T-helper 22 cell (primary cell): ENCODE measurements at places on chromosomes 7 and 10.

- no peak for DNase-seq
Measured at GRCh38 chr7:130123501-130123900, 53.2 kb downstream of the KLHDC10 start.

DNA sequence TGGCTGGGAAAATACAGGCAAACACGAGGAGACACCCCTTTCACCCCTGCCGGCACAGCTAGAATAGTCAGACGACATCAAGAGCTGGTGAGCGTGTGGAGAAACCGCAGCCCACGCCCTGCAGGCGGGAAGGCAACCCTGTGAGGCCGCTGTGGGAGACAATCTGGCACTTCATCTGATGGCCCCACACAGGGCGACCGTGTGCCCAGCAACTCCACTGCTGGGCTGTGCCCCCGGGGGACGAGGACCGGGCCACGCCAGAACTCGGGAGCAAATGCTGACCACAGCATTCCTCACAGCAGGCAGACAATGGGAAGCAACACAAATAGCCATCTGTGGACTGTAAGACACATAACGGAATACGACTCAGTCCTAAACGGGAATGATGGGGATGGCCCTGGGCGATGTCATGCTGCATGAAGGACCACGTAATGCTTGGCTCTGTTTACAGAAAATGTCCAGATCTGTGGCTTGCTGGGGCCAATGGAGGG lies 58.9 kb downstream of the CFAP46 start:
- DNase-seq: no peak

GRCh38 chr7:139799586-139799985 lies 21.8 kb upstream of the HIPK2 start:
- DNase-seq: no peak

GRCh38 chr7:34211018-34211417 lies 305.7 kb downstream of the BMPER start:
- no peak for DNase-seq

GRCh38 chr7:151725844-151726651 lies 150.9 kb downstream of the PRKAG2 start:
- DNase-seq: no peak

- DNase-seq: no peak
Measured at GRCh38 chr10:129695671-129696070, 228.6 kb downstream of the MGMT start.

DNA sequence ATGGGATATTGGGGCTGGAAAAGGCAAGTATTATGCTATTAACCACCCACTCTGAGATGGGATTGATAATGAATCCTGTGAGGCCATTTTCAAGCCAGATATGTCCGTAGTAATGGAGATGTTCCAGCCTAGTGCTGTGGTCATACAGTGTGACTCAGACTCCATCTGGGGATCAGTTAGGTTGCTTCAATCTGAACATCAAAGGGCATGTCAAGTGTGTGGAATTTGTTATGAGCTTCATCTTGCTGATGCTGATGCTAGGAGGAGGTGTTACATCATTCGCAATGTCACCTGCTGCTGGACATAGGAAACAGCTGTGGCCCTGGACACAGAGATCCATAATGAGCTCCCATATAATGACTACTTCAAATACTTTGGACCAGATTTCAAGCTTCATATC lies 144.7 kb downstream of the PLCE1 start:
- DNase-seq: no peak

DNA sequence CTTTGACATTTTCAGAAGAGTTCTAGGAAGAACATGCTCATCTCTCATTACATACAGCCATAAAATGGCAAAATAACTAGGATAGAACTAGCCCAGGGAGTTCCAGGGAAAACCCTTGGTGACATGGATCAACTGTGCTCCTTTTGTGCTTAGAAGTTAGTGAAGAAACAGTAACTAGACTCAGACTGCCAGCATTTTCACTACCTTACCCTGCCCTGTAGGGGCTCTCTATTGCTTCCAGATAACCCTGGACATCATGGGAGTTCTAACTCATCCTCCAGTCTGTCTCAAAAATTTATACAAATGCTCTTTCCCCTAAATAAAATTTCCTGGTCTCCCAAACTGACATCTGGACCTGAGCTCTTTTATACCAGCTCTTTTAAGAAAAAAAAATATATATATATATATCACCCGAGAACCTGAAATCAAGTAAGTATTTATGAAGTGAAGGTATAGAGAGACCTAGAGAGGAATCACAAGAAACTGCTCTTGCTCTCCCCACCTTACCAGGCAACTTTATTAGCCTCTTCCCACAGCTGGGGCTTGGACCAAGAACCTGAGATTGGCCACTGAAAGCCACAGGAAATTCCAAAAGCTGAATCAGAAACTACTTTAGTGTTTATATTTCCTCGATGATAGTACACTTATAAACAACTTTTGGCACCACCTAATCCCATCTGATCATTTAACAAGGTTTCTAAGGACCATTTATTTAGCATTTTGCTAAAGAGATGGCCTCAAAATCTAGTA lies 101.4 kb downstream of the RELN start:
- no peak for DNase-seq

GRCh38 chr7:135770139-135770710 lies 21.6 kb upstream of the FAM180A start:
- DNase-seq: no peak

DNA sequence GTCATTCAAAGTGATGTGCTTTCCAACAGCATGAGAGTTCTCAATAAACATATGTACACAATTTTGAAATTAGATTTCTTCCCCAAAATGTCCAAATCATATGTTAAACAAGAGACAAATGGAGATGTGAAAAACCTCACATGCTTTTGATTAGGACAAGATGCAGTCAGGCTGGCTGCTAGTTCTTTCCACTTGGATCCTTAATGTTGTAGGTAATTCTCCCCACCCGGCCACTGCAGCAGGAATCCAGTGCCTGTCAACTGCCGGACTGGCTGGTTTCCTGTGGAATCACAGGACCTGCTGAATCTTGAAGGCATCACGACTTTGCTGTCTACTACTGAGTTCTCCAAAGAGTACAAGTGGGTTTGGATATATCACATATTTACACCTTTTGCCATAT lies 138.6 kb upstream of the AKR1E2 start:
- no peak for DNase-seq

GRCh38 chr10:128835361-128835760 lies 631.7 kb upstream of the MGMT start:
- no peak for DNase-seq

GRCh38 chr10:64863836-64864235 lies 1342.6 kb downstream of the REEP3 start:
- DNase-seq: no peak

GRCh38 chr7:95471071-95471470 lies 14.7 kb upstream of the ASB4 start:
- DNase-seq: no peak

DNA sequence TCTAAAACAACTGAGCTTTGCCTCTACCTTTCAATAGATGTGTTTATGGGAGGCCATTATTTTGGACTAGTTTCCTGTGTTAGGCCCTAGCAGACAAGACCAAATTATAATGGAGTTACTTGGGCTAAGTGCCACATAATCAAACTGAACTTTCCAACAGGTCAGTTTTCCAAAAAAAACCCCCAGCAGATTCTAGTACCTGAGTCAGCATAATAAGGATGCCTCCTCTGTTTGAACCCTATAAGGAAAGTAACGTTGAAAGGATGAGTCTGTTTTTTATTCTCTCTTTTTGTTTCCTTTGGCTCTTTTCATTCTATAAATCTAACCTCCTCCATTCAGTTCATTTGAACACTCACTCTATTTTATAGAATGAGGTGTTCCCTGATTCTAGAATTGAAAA lies 148.1 kb upstream of the FAM3C start:
- DNase-seq: no peak

- no peak for DNase-seq
Measured at GRCh38 chr10:124119946-124120345, 26.5 kb upstream of the CHST15 start.

DNA sequence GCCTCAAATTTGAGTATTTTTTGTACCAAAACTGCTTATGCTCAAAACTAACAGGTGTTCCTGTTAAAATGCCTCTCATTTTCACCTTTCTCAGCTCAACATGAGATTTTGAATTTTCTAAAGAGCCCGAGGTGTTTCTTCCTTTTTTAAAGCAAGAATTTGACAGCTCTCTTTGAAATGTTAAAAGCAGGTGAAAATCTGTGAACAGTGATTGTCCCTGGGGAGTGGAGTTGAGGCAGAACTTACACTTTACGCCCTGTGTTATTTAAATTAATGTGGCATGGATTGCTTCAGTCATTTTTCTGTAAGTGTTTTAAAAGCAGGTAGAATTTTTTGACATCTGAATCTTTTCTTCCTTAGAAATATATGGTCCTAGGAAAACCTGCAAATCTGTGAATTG lies 9.2 kb upstream of the GPR15LG start:
- DNase-seq: no peak

- no peak for DNase-seq
Measured at GRCh38 chr10:10294184-10294880, 723.3 kb upstream of the CELF2 start.

DNA sequence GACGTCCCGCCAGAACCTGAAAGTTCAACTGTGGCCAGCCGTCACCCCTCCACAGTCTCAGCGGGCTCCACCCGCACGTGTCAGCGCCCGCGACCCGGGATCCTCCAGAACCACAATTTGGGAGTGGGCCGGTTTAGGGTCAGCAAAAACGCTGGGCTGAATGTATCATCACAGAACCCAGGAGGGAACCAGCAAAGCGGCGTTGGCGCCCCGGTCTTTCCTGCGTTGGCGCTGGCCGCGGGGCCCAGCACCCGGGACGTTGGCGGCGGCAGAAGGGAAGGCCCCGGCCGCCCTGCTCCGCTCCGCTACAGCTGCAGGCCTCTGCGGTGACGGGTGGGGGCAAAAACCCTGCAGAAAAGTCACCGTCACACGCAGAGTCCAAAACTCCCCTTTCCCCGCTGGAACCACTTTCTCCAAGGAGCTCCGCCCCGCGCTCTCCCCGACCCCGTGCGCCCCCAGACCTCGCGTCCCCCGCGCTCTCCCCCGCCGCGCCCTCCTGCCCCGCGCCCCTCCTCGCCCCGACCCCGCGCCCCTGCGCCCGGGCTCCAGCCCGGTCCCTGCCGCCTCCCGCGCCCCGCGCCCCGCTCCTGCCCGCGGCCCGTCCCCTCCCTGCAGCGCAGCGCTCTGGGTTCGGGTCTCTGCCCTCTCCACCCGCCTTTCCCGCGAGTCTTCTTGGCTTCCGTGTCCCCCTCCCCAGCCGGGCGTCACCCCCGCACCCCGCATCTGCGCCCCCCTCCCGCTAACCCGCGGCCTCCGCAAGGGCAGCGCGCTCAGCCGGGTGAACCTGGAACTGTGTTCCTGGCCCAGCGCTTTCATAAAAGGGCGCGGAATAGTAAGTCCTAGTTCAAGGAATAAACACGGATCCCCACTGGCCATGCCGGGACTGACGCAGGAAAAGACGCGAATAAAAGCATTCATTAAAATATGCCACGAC lies 24.0 kb upstream of the RNF32 start:
- DNase-seq: no peak

- no peak for DNase-seq
Measured at GRCh38 chr10:131081376-131081775, 230.1 kb downstream of the TCERG1L start.

DNA sequence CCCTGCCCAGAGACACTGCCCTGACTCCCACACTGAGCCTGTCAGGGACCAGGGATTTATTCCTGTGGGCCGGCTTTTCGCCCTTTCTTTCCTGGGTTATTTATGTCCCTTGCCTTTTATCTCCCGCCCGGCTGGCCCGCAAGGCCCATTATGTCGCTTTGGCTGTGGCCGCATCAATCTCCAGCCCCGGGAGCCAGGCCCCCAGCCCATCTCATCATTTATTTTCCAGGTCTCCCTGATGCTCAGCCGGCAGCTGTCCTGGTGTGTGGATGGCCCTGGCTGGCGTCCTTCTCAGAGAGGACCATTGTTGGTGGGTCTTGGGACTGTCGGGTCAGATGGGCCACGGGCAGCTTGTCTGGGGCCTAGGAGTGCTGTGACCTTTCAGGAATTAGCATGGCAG lies 82.3 kb downstream of the FAM241B start:
- no peak for DNase-seq

GRCh38 chr7:40946549-40946948 lies 756.3 kb downstream of the INHBA start:
- no peak for DNase-seq

- no peak for DNase-seq
Measured at GRCh38 chr7:56121440-56121839, 5.2 kb upstream of the NUPR2 start.

GRCh38 chr7:49866910-49867309 lies 93.5 kb downstream of the VWC2 start:
- no peak for DNase-seq
